HTR-8/SVneo (cell line): ENCODE measurements at places on chromosomes 12 and 14.
A peak's percentile ranks its signal among the peaks of the same experiment; 100 is the strongest.

- peak; percentile 55 for DNase-seq
These were observed 2.6 kb downstream of the BMP4 start for GRCh38 chr14:53953828-53954550.

GRCh38 chr14:94840467-94840866 is 70.6 kb upstream of the GSC start:
- DNase-seq: no peak

GRCh38 chr12:117190210-117190781 is at the start of gene FBXO21:
Gene FBXO21, minus strand, starts transcription at chr12:117190470. Its CDS starts 14 bp downstream, at chr12:117190456.
- peak; percentile 89 for DNase-seq

- no peak for DNase-seq
These were observed 81.8 kb downstream of the NOS1 start for GRCh38 chr12:117279606-117280005.

- DNase-seq: no peak
These were observed 52.3 kb downstream of the TSPAN9 start for GRCh38 chr12:3129301-3130056.

GRCh38 chr12:39505023-39505422 is 62.1 kb upstream of the KIF21A start:
- no peak for DNase-seq

GRCh38 chr14:56887216-56887615 is 76.9 kb upstream of the OTX2 start:
- DNase-seq: no peak

DNA sequence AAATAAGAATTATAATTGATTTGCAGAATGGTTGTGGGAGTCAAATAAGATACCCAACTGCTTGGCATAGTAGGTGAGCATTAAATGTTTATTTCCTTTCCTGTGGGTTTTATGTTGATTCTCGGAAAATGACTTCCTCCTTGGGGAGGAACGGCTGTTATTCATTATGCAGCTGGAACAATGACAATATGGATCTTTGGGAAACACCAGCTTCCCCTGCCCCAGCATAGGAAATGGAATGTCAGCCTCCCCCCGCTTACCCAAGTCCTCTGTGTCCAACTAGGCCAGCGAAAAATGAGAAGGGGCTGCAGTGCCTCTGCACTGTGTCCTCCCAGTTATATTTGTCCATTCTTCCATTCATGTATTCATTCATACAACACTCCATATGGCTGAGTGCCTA is 11.7 kb upstream of the CCDC177 start:
- DNase-seq: no peak

- DNase-seq: peak; percentile 81
These were observed 5.8 kb upstream of the TBPL2 start for GRCh38 chr14:55446127-55446736.

DNA sequence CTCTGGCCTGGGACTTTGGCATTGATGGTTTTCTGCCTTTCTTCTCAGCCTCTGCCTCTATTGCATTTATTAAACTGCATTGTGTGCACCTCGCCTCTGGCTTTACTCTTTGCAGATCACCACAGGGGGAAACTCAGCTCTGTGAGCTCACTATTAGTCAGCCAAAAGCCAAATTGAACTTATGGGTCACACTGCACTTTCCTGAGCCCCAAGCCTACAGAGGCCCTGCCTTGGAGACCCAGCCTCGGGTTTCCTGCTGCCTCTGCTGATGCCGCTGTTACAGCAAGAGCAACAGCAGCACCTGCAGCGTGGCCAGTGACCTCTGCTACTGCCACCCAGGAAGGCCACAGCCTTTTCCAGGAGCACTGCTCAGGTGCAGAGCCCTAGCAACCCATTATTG is 122.5 kb downstream of the DAD1 start:
- no peak for DNase-seq

DNA sequence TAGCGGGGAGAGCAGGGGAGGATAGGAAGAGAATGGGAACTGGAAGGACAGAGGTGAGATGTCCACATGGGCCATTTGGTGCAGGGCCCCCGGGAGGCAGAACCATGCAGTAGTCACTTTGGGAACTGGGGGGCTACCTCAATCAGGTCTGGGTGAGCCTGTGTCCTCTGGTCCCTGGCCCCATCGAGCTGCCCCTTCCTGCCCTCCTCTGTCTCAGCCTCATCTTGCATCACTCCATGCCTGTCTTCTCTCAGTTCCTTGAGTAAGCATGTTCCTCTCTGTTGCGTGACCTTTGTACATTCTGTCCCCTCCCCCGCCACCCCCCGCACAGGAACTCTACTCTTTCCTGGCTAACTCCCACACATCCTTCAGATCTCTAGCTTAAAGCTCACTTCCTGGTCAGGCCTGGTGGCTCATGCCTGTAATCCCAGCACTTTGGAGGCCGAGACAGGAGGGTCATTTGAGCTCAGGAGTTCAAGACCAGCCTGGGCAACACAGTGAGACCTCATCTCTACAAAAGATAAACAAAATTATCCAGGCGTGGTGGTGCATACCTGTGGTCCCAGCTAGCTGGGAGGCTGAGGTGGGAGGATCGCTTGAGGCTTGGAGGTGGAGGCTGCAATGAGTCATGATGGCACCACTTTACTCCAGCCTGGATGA is 23.2 kb downstream of the FOS start:
- DNase-seq: no peak

GRCh38 chr14:34680806-34681479 is 33.5 kb downstream of the CFL2 start:
- no peak for DNase-seq

DNA sequence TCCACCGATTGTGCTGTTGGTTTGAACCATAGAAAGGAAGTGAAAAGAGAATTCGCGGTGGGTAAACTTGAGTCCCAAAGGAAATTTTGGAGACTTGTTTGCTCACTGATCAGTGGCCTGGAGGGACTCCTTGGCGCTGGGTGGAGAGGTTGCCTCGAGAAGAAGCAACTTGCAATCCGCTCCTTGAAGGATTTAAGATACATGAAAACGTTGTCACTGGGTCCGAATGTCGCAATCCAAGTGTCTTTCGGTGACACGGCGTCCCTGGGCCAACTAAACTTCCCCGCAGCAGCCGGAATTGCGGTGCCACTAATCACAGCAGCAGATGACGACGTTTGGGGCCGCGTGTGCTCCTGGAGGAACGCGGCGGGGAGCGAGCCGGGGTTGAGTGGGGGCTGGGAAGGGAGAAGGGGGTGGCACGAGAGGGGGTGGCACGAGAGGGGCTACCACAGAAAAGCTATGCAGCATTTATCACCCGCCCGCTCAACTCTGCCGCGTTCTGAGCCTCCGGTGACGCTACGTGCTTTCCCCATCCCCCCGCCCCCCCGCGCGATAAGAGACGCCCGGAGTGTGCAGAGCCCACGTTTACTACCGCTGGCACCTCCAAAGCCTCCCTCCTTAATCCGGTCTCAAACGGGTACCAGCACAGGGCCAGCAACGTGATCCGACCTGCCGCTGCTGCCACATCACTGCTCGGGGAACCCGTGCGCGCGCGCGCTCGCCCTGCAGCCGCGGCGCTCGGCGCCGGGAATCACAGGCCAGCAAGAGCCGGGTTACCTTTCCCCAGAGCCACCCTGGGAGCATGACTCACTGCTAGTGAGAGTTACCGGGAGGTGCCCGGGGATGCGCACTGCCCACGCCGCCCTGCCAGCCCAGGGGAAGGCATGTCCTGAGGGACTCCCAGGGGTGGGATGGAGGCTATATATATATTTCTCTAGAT is 833 bp upstream of the BHLHE41 start:
- peak; percentile 77 for DNase-seq

DNA sequence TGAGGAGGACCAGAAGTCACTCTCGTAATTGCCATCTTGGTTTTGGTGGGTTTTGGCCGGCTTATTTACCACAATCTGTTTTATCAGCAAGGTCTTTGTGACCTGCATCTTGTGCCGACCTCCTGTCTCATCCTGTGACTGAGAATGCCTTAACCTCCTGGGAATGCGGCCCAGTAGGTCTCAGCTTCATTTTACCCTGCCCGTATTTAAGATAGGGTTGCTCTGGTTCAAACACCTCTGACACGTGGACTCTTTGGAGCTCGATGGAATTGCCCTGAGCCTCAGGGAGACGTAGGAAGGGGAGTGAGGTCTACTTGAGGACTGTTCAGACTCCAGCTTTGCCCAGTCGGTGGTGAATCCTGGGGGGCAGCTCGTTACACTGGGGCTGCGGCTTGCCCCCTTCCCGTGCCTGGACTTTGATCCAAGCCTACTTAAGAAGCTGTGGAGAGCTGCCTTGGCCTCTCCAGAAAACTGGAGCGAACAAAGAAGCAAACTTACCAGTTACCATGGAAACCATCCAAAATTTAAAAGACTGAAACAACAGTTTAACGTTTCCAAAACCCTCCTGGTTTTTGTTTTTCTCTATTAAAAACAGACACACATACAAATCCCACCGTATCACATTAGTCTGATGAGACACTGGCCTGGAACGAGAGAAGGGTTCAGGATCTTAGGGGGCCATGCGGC is 28.0 kb downstream of the CALM1 start:
- DNase-seq: no peak

- DNase-seq: no peak
These were observed 610.6 kb upstream of the TBX3 start for GRCh38 chr12:115294453-115295133.

GRCh38 chr12:75591628-75592027 is 80.2 kb upstream of the KRR1 start:
- DNase-seq: no peak

DNA sequence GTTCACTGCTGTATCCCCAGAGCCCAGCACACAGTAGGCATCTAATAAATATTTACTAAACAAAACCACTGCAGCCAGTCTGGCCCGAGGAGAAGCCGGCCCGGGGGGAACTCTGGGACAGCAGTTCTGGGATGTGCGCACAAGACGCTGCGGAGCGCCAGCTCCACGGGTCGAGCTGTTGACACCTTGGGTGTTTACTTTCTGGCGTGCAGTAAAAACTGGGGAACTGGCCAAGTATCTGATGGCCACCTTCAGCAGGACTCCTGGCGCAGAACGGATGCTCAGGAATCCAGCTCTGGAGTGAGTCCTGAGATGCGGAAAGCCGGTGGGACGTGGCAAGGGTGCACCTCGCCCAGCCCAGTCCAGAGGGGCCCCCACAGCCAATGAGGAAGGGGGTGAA is 65.6 kb downstream of the NCOR2 start:
- no peak for DNase-seq

- no peak for DNase-seq
These were observed 1043.8 kb upstream of the FBXO33 start for GRCh38 chr14:40476005-40476404.

- no peak for DNase-seq
These were observed 59.7 kb downstream of the APOBEC1 start for GRCh38 chr12:7605900-7606465.

DNA sequence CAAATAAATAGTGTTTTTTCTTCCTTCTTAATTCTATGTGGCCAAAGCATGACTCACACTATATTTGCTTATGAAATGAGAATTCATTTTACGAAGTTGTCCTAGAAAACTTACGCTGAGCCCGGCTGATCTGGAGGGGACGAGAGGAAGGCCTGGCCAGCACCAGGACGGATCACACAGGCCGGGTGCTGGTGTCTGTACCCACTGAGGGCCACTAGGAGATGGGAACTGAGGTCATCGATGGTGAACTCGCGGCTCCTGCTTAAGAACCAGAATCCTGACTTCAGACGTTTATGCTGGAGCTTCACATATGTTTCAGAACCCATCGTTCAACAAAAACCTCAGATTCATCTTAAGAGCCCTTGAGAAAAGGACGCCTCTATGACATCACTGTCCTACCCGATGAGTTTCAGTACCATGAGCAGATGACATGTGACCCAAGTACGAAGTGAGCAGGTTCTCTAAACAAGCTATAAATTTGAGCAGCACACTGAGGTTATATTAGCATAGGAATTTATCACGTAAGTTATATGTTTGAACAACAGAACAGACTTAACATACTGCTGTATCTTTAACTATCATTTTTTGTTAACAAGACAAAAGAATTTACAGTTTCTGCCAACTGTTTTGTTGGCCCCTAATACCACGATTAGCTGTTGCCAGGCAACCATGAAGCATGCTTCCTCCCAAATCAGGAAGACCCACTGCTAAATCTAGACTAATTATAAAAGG is 111.9 kb downstream of the FOXN3 start:
- DNase-seq: no peak

GRCh38 chr14:100654814-100655740 is 67.9 kb upstream of the BEGAIN start:
- no peak for DNase-seq

DNA sequence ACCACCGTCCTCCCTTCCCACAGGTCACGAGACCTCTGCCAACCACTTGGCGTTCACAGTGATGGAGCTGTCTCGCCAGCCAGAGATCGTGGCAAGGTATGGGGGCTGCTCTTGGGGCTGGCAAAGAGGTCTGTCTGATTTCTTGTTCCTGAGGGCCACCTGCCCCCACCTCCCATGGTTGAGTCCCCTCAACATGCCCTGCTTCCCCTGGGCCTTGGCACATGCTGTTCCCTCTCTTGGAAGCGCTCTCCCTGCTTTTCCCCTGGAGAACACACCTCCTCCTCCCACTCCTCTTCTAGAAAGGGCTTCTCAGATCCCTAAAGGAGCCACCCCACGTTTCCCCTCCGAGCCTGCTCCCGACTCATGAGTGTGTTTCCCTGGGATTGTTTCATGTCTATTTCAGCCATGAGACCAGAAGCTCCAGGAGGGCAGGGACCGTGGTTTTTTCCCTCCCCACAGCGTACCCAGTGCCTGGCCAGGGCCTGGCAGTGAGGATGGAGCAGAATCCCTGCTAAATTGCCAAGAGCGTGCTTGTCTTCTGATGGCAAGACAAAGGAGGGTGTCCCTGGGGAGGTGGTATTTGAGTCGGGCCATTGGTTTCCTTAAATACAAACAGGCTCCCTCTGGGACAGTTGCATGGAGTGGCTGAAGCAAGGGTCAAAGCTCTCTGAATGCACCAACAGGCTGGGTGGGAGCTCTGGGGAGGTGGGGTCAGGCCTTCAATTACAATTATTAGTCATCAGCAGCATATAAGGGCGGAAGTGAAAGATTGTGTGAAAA is 34.1 kb downstream of the CYP46A1 start:
- no peak for DNase-seq

DNA sequence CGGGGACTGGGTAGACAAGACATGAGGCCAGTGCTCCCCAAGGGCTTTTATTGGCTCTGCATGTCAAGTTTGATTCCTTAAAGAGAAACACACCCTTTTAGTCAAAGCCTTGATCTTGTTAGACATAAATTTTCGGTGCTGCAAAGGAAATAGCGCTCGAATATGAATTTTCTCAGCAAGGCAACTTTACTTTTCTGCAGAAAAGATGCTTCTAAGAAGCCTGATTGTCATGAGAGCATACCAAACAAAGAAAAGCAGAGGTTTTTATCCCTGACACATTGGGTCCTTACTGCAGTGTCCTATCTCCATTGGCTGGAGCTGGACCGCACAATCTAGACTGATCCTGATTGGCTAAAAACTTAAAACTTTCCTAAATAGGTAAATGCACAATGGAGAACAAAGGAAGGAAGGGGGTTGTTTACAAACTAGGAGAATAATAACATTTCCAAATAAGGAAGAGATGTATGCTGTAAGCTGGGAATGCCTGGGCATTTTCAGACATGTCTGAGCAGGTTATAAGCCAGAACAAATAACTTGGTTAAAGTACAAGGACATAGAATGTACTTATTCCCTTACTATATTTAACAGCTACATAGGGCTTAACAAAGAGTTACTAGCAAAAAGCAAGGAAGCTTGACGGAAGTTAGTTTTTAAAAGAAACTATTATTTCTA is 17.2 kb downstream of the TXNRD1 start:
- no peak for DNase-seq
